AG08395 (cell line): ENCODE measurements at places on chromosomes 16 and 17.
A peak's percentile ranks its signal among the peaks of the same experiment; 100 is the strongest.

DNA sequence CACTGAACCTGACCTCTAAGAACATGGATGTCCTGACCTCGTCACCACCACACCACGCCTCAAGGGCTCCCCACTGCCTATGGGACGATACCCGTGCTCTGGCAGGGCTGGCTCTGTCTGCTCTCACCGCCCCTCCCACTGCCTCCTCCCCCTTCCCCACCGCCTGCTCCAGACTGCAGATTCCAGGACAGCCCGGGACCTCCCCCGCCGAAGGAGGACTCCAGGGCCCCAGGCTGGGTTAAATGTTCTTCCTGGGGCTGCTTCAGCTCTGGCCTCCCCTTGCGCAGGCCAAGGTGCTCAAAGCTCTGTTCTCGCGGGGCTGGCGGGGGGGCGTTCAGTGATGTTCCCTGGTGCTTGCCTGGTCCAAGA is 3.1 kb downstream of the NPW start:
- DNase-seq: no peak

DNA sequence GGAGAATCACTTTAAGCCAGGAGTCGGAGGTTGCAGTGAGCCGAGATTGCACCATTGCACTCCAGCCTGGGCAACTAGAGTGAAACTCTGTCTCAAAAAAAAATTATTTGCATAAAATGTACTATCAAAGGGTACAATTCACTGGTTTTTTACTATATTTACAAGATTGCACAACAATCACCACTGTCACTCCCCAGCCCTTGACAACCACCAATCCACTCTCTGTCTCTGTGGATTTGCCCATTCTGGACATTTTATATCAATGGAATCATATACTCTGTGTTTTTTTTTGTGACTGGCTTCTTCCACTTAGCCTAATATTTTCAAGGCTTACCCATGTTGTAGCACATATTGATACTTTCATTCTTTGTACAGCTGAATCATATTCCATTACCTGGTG is 18.8 kb downstream of the TBX2 start:
- no peak for DNase-seq

DNA sequence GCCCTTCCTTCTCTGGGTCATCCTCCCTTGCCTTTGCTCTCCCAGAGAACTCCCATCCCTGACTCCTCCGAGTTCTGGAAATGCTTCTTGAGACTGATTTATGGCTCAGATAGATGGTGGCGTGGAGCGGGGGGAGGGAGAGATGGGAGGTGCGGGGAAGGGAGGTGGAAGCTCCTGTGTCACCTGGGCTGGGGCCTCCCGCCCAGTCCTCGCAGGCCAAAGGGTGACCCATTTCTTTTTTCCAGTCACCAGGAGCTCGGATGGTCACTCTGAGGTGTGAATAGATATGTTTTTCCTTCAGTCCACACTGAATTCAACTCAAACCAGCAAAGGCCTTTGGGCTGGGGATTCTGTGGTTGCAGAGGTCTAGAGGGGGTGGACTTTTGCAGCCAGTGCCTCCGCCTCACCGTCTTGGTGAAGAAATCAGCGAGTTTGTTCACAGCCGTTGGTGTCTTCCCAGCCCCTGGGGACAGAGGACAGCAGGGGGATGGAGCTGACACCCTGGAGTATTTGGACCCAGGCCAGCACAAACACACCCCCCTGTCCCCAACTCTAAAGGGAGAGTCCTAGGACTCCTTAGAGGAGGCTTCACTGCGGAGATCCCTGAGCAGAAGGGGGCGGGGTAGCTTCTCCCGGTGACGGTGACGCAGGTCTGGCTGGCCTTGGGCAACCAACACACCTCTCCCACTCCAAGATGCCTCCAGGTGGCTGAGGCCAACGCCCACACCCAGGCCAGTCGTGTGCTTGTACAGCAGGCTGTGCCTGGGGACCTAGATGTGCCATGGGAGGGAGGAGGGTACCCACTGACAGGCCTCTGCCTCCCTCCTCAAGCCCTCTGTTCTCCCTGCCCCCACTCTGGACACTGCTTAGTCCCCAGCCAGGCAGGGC is 80.6 kb downstream of the AMFR start:
- DNase-seq: no peak

DNA sequence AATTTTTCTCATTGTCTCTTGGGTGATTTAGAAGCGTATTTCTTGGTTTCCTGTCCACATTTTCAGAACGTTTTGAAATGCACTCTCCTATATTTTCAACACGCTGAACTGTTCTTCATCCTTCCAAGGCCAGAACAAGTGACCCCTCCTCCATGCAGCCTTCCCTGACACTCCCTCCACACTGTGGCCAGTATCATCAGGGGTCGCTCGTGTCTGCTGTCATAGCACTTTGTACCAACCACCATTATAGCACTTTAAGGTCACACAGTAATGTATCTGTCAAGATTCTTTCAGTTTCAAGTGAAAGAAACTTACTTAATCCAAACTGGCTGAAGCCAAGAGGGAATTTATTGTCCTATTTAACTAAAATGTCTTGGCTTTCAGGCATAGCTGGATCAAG is 17.5 kb upstream of the IL21R start:
- no peak for DNase-seq

- DNase-seq: peak; percentile 73
Measured at GRCh38 chr17:43579566-43580140, 33.5 kb upstream of the ETV4 start.

DNA sequence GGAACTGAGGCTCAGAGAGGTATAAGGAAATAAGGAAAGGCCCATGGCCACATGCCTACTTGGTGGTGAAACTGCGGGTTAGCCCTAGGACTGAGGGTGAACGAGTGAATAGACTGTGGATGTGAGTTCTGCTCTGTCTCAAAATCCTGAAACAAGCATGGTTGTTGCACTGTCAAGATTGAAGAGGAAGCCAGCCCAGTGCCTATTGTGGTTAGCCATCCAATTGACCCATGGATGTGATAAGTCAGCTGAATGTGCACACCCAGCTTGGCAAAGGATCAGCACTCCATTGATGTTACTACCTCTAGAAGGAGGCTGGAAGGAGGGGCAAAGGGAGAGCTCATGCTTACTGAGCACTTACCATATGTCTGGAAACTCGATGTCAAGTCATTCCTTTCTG is 4.5 kb downstream of the TMEM114 start:
- no peak for DNase-seq

- DNase-seq: no peak
Measured at GRCh38 chr16:17804857-17805256, 334.1 kb upstream of the XYLT1 start.

- no peak for DNase-seq
Measured at GRCh38 chr17:50157891-50158290, 7.4 kb upstream of the PPP1R9B start.

DNA sequence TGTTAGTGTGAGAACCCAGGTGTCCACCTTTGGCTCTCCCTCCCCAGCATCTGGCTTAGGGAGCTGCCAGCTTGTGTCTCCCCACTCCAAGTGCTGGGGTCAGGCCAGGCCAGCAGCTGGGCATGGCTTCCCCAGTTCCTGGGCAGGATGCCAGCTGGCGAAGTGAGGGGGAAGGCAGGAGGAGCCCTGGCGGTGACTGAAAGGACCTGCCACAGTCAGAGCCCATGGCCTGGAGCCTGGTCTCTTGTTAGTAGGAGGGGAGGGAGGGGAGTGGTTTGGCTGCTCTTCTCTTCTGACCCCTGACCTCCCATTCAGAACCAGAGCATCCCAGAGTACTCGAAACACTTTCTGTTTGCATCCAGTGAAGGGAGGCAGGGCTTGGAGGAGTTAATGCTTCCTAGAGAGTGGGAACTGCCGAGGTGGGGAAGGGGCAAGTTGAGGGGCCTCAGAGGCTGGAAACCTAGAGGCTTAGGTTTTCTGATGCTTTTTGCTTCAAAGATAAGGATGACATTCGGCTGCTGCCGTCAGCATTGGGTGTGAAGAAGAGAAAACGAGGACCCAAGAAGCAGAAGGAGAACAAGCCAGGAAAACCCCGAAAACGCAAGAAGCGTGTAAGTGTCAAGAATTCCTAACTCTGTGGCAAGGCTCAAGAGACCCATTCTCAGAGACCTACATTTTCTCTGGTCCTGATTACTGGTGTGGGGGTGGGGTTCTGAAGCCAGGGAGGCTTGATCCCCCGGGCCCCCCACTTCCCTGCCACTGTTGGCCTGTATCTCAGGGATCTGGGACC is 772 bp downstream of the CHD3 start:
- DNase-seq: peak; percentile 96

DNA sequence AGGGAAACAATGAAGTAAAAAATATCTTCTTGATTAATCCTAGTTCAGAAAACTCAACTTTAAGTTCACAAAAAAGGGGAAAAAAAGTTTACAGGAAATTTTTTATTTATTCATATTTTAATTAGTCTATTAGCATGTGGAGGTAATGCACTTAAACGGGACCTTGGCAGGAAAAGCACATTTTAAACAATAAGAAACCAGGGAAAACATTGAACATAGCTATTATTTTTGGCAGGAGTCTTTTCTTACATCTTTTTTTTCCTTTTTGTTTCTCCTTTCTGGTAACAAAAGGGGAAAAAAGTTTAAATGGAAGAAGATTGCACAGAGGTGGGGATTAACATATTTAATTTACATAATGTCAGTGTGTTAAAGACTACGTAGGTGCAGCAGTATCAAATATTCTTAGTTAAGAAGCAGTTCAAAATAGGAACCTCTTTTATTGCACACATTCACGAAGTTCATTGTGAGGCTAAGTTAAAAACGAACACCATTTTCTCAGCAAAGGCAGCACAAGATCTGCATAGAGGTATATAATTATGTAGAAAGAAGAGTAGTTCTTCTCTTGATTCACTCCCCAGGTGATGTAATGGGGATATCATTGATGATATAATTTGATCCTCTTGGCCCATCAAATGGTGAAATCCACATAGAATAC is 940.5 kb downstream of the CDH11 start:
- no peak for DNase-seq

GRCh38 chr17:77670173-77670572 is 288.3 kb upstream of the TNRC6C start:
- DNase-seq: no peak

- no peak for DNase-seq
Measured at GRCh38 chr17:74213861-74214391, 555 bp downstream of the TTYH2 start.

GRCh38 chr16:27922433-27922832 is 141.1 kb downstream of the GSG1L start:
- DNase-seq: no peak

DNA sequence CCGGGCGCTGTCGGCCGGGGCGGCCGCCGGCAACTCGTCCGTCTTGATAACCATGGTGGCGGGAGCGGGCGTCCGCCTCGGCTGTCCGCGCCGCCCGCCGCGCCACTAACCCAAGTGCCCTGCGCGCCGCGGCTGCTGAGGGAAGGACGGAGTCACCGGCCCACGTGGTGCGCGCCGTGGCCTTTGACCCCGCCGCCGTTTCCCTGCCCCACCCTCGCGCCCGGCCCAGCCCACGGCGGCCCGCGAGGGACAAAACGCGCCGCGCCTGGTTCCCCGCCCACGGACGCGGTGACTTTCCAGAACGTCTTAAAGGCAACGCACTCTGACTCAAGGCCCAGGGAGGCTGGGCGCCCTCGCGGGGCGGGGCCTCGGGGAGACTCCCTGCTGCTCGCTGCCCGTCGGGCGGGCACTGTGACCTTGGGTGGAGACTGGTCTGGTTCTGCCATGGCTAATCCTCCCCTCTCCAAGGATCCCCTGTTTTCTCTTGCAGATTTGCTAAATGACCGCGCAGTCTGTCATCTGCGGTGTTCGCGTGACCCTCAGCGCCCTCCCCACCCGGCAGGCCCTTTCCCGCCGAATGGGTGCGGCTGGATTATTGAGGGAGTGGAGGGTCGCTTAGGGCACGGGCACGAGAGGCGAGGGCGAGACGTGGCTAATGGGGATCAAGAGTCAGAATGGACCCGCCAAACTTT is at the start of gene CLUH:
Gene CLUH, minus strand, starts transcription at position 157 of the 692 bp plus-strand sequence. Its CDS starts 103 bp downstream, at position 54.
- DNase-seq: peak; percentile 99

GRCh38 chr16:86809458-86809955 is 231.2 kb downstream of the FOXL1 start:
- DNase-seq: peak; percentile 48

GRCh38 chr17:880443-881269 is 98.5 kb downstream of the MRM3 start:
- DNase-seq: peak; percentile 19

DNA sequence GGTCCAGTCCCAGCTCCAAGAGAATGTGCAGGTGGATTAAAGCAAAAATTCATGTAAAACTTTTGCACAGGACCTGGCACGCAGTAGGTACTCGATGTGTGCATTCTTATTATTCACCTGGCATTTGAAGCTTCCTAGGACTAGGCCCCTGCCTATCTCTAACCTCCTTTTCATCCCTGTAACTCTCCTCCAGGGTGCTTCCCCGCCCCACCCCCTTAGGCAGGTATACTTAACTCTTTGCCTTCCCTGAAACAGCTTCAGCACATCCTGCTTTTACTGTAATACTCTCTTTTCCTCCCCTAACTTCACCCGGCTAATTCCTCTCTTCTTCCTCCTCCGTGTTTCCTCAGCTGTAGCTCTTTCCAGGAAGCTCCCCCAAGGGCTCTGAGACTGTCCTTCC is 54.8 kb downstream of the CDK5R1 start:
- DNase-seq: no peak

- DNase-seq: no peak
Measured at GRCh38 chr16:12416136-12416787, 387.4 kb downstream of the CPPED1 start.

GRCh38 chr17:65518256-65518655 is 43.2 kb downstream of the AXIN2 start:
- DNase-seq: peak; percentile 40

GRCh38 chr17:83119987-83120864 is 40.8 kb downstream of the METRNL start:
- DNase-seq: no peak

GRCh38 chr17:71260366-71260940 is 860.4 kb upstream of the SOX9 start:
- peak; percentile 34 for DNase-seq

DNA sequence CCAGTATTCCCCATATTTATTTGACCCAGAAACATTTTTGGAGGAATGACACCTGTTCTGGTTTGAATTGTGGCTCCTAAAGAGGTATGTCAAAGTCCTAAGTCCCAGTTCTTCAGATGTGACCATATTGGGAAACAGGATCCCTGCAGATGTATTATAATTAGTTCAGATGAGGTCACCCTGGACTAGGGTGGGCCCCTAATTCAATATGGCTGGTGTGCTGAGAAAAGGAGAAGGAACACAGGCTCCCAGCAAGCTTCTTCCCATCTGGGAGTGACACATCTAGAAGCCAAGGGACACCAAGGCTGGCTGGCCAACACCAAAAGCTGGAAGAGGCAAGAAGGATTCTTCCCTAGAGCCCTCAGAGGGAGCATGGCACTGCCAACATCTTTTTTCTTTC is 3.8 kb upstream of the GCSH start:
- no peak for DNase-seq

GRCh38 chr17:57535249-57535966 is 209.7 kb downstream of the CCDC182 start:
- DNase-seq: no peak

DNA sequence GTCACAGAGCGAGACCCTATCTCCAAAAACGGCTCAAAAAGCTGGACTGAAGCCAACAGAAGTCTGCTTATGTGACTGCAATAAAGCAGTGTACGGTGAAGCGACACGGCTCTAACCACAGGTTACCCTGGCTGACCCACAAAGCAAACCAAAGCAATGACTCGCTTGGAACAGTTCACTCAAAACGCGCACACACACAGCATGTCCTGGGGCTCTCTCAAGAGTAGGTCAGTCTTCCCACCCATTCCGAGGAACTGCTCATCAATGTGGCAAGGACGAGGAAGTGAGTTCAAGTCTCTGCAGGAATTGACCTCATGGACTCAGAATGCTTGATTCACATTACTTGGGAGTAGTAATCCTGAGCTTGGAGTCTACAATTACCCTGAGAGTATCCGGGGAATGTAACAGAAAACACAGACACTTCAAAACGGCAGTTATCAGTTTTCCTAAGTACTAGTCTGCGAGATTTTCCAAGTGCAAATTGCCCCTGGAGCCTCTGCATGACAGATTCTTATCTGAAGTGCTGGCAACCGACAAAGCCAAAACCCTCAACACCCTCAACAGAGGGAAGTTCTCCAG is 25.4 kb downstream of the PELP1 start:
- peak; percentile 82 for DNase-seq
